ENCODE measurements at places on chromosomes 7 and 10. TPM values are rescaled to one million over a fixed set of nuclear protein-coding genes. Genes with fewer than 3 reads are reported as not detected.

GRCh38 chr7:3427957-3428356 lies 126.9 kb downstream of the SDK1 start:
- H3K27me3 ChIP-seq: no peaks in the 10 kb centered on the region
- H3K4me3 ChIP-seq: no peak overlapping the region

GRCh38 chr10:78435484-78436221 lies 402.0 kb downstream of the RPS24 start:
- H3K27ac ChIP-seq: no peak overlapping the region
- no peaks in the 10 kb centered on the region for H3K36me3 ChIP-seq
- no peaks in the 10 kb centered on the region for H3K4me1 ChIP-seq
- no peak overlapping the region for H3K4me3 ChIP-seq

Gene CHRM2
- 0.09 TPM for polyA plus RNA-seq

Gene AKR1D1
- polyA plus RNA-seq: not detected
